H54 (cell line): ENCODE measurements at places on chromosomes 5 and 9.

DNA sequence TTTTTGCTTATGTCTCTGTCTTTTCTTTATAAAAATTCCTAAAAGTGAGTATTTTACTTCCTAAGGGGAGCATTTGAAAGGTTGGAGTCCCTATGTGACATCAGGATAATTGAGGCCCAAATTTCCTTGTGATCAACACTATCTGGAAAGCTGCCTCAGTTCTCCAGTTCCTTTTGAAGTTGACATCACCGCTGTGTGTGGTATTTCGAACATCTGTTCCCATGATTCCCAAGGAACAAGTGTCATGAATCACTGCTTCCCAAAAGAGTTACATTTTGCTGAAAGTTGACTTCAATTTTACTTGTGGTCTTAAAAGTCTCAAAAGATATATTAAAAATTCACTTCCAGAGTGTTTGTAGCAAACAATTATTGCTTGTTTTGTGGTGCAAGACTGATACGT lies 452.1 kb upstream of the RGMB start:
- no peak for DNase-seq

- no peak for DNase-seq
Measured at GRCh38 chr9:38039090-38039906, 29.7 kb downstream of the SHB start.

- DNase-seq, result no peak
Measured at GRCh38 chr9:107249665-107250285, 33.3 kb upstream of the RAD23B start.

DNA sequence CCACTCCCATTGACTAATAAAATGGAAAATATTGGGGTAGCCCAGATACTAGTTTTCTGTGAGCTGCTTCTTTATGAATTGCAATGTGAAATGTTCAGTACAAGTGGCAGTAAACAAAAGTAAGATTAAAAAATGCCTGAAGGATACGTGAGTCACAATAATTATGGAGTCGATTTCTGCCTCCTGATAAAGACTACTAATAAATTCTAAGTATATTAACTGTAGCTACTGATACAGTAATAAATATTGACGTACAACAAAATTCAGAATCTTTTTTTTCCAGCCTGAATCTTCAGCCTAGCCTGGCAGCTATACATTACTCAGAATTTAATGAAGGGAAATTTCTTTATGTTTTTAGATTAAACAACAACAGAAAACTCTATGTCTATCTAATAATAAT lies 218.1 kb downstream of the MPDZ start:
- no peak for DNase-seq

GRCh38 chr5:169024421-169024820 lies 276.5 kb downstream of the SLIT3 start:
- DNase-seq, result no peak

DNA sequence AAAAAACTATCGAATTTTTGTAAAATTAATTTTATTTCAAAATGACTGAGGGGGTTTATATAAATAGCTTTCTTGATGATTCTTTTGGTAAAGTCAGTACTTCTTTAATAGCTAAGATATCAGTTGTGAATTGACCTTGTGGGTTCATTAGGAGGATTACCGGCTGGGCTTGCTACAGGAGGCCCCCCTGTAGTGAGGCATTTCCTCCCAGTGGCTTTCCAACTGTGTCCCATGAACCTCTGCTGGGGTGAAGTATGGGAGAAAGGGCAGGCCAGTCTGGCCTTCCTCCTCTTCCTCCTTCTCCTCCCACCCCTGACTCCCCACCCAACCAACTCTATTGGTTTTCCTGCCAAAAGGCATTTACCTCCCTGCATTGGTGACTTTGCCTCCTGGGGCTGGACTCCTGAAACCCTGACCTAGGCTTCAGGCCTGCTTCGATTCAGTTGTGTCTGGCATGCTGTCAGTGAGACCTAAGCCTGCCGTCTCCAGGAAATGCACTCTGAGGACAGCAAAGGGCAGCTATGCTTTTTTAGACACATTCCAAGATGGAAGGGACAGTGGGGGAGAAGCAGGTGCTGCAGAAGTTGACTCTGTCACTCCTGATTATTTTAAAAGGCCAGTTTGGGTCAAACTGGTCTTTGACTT lies 144.8 kb downstream of the HSPA4 start:
- no peak for DNase-seq

DNA sequence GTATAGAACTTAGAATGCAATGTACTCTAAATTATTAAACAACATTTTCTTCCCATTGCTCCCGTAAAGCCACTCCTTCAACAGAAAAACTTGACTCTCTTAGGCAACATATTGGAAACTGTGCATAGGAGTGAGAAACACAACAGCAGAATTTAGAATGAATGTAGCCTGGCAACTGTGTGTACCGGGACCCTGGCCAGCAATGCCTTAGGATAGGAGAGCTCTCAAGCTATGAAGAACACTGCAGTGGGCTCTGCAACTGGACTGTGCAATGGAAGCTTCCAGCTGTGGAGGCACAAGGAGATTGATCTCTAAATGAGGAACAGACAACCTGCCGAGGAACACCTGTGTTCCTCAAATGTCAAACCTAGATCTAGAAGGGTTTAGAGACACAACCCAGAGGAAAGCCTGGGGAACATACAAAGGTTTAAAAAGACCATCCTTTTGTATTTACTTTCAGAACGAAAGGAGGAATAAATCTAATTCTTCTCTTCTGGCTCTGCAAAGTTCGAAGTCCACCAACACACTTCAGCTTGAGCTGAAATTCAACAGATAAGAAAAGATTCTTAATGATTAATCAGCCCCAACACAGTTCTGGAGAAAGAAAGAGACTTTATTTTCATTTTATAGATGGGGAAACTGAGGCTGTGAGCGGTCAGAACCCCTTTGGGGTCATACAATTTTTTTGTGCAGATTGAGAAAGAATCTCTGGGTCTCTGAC lies 51.5 kb upstream of the ARL15 start:
- no peak for DNase-seq
